ENCODE measurements at places on chromosomes 5 and 9. TPM values are rescaled to one million over a fixed set of nuclear protein-coding genes. Genes with fewer than 3 reads are reported as not detected.

DNA sequence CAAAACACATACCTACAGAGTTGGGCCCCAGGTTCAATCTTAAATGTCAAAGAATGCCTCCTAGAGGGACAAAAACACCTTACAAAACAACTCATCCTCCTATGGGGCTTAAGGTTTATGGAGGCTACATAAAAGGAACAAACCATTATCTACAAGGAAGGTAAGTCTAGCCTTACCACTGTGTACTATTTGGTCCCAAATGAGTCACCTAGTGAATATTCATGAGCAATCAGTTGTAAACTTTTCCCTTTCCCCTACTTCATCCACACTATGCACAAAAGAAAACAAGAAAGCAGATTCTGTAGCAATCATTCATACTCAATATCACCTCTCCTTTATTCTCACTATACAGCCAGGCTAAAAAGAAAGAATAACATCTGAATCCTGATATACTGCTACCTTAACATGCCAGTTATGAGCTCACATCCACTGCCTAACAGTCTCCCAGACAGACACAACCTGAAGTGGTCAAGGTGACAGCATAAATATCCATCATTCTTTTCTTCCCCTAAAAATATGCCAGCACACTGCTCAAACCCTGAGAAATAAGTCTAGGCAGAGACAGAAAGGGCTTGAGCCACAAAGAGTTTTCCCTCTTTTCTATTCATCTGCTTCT is 6.2 kb downstream of the OXCT1 start:
- H3K4me3 ChIP-seq = peak overlapping the region; percentile 39
- H3K4me1 ChIP-seq = peaks cover 70% of the 10 kb centered on the region
- H3K27ac ChIP-seq = peak overlapping the region; percentile 53
- H3K27me3 ChIP-seq = no peaks in the 10 kb centered on the region
- peaks cover 70% of the 10 kb centered on the region for H3K36me3 ChIP-seq

DNA sequence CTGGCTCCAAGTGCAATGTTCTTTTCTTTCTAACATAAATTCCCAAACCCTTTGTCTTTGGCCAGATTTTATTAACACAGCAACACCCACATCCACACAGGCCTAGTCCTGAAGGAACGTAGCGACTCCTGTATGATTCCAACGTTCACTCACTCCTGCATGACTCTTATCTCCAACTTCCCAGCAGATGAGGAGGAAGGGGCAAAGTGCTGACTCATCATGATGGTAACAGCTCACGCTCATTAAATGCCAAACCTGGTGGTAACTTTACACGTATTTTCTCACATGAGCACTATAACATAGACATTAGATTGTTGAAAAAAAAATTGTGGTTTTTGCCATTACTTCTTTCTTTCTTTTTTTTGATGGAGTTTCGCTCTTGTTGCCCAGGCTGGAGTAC is 1349.5 kb downstream of the EFNA5 start:
- no peak overlapping the region for H3K27ac ChIP-seq
- DNase-seq = no peak
- no peak overlapping the region for H3K4me3 ChIP-seq
- no peaks in the 10 kb centered on the region for H3K36me3 ChIP-seq

Gene TPPP
- total RNA-seq = 0.11 TPM

- H3K4me1 ChIP-seq = peaks cover 6% of the 10 kb centered on the region
- H3K27me3 ChIP-seq = no peaks in the 10 kb centered on the region
- H3K4me3 ChIP-seq = peak overlapping the region; percentile 87
Observed at GRCh38 chr9:137589441-137590122, 730 bp downstream of the ZMYND19 start.

Gene PCDHGB2
- total RNA-seq = 0.91 TPM

DNA sequence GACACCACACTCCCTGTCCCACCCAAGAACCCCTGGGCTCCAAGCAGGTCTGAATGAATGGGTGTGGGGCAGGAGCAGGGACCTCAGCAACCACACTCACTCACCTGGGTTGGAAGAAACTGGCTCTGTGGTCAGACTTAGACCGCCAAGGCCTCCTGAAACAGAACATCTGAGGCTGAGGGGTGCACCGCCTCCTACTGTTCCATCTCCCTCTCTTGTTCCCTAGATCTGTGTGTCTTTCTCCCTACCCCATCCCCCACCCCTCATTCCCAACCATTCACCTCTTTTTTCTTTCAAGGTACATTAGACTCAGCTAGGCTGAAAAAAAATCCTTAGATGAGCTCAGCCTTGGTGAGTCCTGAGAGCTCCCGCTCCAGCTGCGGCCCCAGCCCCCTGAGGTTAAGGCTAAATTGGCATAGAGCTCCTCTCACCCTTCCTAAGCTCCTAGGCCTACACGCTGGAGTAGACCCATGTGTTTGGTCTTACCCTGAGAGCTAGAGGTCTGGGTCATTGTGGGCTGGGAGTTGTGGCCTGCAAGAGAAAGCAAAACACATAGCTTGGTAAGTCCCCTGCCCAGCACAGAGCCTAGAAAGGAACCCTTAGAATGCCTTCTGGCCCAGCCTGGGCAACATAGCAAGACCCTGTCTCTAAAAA is 4.8 kb downstream of the ECSCR start:
- no peak overlapping the region for H3K4me3 ChIP-seq
- peak overlapping the region; percentile 99 for H3K27ac ChIP-seq
- no peaks in the 10 kb centered on the region for H3K27me3 ChIP-seq
- DNase-seq = no peak

DNA sequence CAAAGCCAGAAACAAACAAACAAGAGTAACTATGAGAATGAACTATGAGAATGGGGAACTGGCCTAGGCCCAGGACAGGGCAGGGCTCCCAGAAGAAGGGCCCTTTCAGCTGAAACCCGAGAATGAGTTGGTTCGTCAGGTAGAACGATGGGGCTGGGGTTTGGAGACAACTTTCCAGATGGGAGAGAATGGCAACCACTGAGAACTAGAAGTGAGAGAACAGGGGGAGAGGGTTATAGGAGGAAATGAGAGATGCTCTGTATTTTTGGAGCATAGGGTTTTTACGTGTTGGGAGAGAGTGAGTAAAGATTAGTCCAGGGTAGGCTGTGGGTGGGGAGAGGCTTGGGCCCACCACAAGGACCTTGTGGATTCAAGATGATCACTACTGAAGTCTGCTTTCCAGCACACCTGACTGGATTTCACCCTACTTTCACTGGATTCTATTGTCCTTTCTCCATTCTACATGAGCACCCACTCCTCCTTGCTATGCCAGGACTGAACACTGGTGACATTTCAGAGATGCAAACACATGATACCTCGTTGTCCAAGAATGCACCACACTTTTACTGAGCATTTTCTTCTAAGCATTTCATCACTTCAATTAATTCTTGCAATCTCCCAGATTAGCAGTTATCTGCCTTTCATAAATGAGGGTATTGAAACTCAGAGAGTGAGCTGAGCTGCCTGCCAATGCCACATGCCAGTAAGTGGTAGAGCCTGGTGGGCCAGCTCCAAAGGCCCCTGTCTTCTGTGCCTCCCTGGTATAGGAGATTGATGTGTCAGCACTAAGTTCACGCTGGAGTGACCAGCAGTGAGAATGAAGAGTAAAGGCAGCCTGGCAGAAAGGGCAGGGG is 3.2 kb upstream of the TMEM268 start:
- no peaks in the 10 kb centered on the region for H3K27me3 ChIP-seq
- no peak for DNase-seq
- no peak overlapping the region for H3K27ac ChIP-seq
- H3K36me3 ChIP-seq = peaks cover under 1% of the 10 kb centered on the region
- H3K4me3 ChIP-seq = no peak overlapping the region

DNA sequence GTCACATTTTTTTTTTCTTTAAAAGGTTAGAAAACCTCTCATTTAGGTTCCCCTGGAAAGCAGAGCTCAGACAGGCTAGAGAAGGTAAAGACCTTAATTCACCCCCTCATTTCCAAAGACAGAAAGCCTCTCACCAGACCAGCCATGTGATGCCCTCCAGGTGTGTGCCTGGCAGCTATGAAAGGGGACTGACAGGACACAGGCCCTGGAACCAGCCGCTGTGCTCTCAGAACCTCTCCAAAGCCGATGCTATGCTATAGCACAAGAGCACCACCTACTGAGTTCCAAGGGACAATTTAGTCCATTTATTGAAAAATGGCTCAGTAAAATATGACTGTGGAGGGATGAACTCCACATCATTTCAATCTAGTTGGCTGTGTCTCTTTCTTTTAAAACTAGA is 48.8 kb downstream of the FANCC start:
- no peak overlapping the region for H3K27ac ChIP-seq
- H3K27me3 ChIP-seq = no peaks in the 10 kb centered on the region
- H3K4me1 ChIP-seq = peaks cover 42% of the 10 kb centered on the region

DNA sequence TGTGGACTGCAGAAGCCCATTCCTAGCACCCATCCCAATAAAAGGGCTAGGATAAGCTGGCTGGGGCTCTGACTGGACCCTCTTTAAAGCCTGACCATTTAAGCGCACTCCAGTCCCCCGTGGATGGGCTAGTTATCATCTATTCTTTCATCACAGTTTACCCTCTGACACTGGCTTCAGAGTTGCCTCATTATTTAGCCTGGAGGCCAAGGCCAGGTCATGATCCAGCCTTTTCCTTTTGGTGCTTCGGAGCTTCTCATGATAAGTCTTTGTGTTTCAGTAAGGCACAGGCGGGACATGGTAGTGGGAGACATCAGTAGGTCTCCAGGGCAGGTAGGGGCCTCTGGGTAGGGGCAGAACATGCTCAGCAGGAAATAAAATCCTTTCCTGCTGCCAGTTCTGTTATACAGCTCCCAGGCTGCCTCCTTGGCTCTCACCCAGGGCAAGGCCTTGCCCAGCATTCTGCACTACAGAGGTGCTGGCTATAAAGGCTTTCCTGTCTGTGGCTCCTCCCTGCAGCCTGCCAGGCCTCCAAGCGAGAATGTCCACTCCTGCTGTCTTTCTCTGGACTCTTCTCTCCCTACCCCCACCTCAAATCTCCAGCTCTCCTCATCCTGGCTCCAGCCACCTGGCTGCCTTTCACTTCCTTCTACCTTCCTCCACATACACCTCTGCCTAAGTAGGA is 128.8 kb downstream of the FSTL4 start:
- no peak overlapping the region for H3K27ac ChIP-seq
- no peaks in the 10 kb centered on the region for H3K36me3 ChIP-seq
- peaks cover 13% of the 10 kb centered on the region for H3K27me3 ChIP-seq
- no peak for DNase-seq

Gene GBGT1
- 7.4 TPM for total RNA-seq

- no peaks in the 10 kb centered on the region for H3K36me3 ChIP-seq
- DNase-seq = no peak
- no peak overlapping the region for H3K27ac ChIP-seq
Observed at GRCh38 chr5:27144456-27144855, 106.1 kb upstream of the CDH9 start.

- no peak overlapping the region for H3K27ac ChIP-seq
- no peak for DNase-seq
- no peaks in the 10 kb centered on the region for H3K36me3 ChIP-seq
- H3K4me1 ChIP-seq = no peaks in the 10 kb centered on the region
- H3K27me3 ChIP-seq = no peaks in the 10 kb centered on the region
Observed at GRCh38 chr5:179198825-179199224, 138.7 kb downstream of the ZNF354C start.

GRCh38 chr5:18395126-18396110 is 761.2 kb downstream of the TAF11L14 start:
- no peaks in the 10 kb centered on the region for H3K4me1 ChIP-seq
- H3K36me3 ChIP-seq = no peaks in the 10 kb centered on the region
- H3K4me3 ChIP-seq = no peak overlapping the region
- no peak overlapping the region for H3K27ac ChIP-seq
- H3K27me3 ChIP-seq = no peaks in the 10 kb centered on the region

Gene IRX4
- total RNA-seq = not detected

GRCh38 chr9:138006576-138007233 is 129.1 kb downstream of the CACNA1B start:
- DNase-seq = peak; percentile 6
- H3K4me1 ChIP-seq = no peaks in the 10 kb centered on the region
- H3K36me3 ChIP-seq = no peaks in the 10 kb centered on the region
- H3K27me3 ChIP-seq = no peaks in the 10 kb centered on the region
- H3K27ac ChIP-seq = no peak overlapping the region

Gene IL5
- total RNA-seq = 113 TPM

DNA sequence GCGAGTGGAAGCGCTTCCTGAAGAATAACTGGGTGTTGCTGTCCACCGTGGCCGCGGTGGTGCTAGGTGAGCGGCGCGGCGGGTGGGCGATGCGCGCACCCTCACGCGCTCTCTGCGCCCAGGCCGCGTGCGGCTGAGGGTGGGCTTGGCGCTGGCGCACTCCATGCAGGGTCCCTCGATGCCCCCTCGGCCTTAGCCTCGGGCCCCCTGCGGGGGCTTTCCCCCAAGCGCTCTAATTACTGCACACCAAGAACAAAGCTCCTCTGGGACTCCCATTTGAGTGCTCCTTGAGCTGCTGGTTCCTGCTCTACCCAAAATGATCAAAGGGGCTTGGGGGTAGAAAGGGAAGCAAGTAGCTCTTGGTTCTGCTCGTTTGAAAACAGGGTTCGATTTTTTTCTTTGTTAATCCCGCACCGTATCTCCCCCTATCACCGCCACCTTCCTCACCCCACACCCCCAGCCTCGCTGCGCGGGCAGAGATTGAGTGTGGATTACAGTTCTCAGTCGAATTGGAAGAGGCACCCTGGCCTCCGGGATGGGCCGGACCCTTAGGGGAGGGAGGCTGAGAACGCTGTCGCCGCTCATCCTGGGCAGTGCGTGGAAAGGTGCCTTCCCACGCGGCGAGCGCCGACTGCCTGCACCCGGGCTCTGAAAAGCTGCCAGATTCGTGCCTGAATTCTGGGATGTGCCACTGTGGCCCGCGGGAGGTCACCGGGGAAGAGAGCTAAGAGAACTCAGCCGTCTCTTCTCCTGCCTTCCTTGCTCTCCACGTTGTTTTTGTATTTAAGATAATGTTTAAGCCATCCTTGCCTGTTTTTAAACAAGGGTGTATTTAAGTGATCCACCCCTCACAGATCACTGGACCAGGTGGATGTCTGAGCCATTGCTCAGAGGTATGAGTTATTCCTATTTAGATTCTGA is 697 bp downstream of the SLC1A1 start:
- H3K4me1 ChIP-seq = peaks cover 11% of the 10 kb centered on the region
- H3K4me3 ChIP-seq = peak overlapping the region; percentile 74
- no peak for DNase-seq
- H3K27ac ChIP-seq = no peak overlapping the region
- H3K27me3 ChIP-seq = peaks cover 70% of the 10 kb centered on the region
- H3K36me3 ChIP-seq = no peaks in the 10 kb centered on the region

- peaks cover 3% of the 10 kb centered on the region for H3K4me1 ChIP-seq
- no peaks in the 10 kb centered on the region for H3K36me3 ChIP-seq
- no peak for DNase-seq
- H3K27me3 ChIP-seq = no peaks in the 10 kb centered on the region
- no peak overlapping the region for H3K27ac ChIP-seq
Observed at GRCh38 chr9:123174887-123175518, 93.4 kb downstream of the STRBP start.
